ENCODE measurements at places on chromosomes 13 and 19. TPM values are rescaled to one million over a fixed set of nuclear protein-coding genes. Genes with fewer than 3 reads are reported as not detected.

The GGACT gene
- 1.9 TPM for total RNA-seq

DNA sequence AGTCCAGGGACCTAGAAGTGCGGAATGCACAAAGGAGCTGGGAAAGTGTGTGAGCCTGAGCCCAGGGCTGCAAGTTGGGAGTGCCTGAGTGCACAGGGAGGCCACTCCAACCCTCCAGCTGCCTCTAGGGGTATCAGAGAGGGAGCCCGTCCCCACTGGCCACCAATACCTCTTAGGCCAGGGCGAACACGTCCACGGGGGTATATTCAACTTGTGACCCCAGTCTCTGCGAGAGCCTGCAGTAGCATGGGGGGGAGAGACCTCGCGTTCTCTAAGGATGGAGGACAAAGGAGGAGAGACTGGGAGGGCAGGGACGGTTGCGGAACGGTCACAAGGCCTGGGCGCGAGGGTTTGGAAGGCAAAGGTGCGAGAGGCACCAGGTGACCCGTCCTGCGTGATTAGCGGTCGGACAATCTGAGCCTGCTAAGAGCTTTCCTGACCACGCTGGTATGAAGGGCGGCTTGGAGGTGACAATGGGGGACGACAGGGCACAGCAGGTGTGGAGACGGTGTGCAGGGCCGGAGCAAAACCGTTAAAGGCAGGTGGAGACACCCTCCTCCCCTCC is 676 bp downstream of the CD320 start:
- peaks cover 7% of the 10 kb centered on the region for H3K4me1 ChIP-seq
- no peaks in the 10 kb centered on the region for H3K27me3 ChIP-seq
- DNase-seq, result no peak
- H3K27ac ChIP-seq, result peak overlapping the region; percentile 80

- H3K4me1 ChIP-seq, result no peaks in the 10 kb centered on the region
- H3K27me3 ChIP-seq, result no peaks in the 10 kb centered on the region
- H3K36me3 ChIP-seq, result no peaks in the 10 kb centered on the region
- DNase-seq, result no peak
- no peak overlapping the region for H3K4me3 ChIP-seq
Observed at GRCh38 chr13:97189928-97190327, 32.2 kb upstream of the MBNL2 start.

DNA sequence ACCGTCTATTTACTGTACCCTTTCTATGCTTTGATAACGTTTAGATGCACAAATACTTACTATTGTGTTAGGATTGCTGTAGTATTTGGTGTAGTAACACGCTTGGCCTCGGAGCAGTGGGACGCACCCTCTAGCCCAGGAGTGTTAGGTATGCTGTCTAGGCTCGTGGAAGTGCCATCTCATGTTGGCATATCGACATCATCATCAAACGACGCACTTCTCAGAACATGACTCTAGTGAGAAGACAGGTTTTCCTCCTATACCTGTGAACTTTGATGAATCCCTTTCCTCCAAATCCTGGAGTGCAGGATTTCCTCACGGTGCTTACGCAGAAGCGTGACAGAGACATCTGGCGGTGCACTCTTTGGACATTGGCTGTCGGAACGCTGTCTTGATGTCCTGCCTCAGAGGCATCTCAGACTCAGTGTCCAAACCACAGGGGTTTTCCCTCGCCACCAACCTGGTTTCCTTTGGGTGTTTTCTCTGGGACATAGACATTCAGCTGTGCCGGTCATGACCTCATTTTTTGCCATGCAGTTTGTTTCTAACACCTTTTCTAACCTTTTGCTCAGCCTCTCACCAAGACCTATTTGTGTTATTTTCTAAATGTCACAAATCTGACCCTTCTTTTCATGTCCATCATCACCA is 6.3 kb downstream of the SNRNP70 start:
- H3K4me1 ChIP-seq, result peaks cover 15% of the 10 kb centered on the region
- no peaks in the 10 kb centered on the region for H3K27me3 ChIP-seq
- no peak for DNase-seq
- no peaks in the 10 kb centered on the region for H3K36me3 ChIP-seq
- no peak overlapping the region for H3K4me3 ChIP-seq

DNA sequence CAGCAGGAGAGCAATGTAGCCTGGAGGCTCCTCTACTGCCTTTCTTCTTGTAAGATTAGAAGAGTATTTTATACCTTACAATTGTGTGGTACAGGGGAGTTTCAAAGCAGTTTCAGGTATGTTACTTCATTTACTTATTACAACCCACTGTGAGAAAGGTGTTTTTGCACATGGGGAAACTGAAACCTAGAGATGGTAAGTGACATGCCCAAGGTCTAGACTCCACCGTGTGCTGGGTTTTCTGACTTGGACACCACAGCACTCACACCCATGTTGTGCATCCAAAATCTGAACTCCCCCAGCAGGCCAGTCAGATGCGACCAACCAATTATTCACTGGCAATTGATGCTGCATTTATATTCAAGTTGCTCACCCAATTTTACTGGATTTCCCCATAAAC is 22.8 kb downstream of the ERICH6B start:
- H3K27ac ChIP-seq, result no peak overlapping the region
- DNase-seq, result no peak
- H3K27me3 ChIP-seq, result no peaks in the 10 kb centered on the region
- no peak overlapping the region for H3K4me3 ChIP-seq
- no peaks in the 10 kb centered on the region for H3K4me1 ChIP-seq
- H3K36me3 ChIP-seq, result no peaks in the 10 kb centered on the region

DNA sequence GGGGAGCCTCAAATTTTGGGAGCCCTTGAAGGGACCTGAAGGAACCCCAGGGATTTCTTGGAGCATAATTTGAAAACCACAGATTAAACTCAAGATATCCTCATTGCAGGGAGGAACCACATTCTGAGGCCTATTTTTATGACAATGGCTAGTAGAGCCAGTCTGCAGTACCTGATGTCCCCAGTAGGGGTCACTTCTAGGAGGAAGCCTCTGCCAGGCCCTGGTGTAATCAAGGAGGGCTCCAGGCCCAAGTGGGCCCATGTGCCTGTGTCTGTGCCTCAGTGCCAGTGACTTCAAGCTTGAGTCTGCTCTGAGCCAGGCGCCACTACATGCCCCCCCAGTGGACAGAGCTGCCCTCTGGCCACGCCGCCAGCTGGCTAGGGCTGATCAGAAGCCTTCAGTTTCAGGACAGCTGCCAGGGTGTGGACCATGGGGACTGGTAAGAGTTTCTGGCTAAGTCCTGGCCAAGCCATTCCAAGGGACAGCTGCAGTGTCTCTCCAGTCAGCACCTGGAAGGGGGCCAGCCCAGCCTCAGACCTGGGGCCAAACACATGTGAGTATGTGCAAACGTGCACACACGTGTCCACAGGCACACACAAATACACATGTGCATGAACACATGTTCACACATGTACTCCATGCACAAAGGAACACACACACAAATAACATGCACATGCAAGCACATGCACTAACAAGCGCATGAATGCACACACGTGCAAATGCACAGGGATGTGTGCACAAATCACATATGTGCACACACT is 20.5 kb upstream of the SLC7A10 start:
- no peaks in the 10 kb centered on the region for H3K27me3 ChIP-seq
- no peak for DNase-seq
- no peak overlapping the region for H3K4me3 ChIP-seq
- H3K36me3 ChIP-seq, result no peaks in the 10 kb centered on the region
- peaks cover 5% of the 10 kb centered on the region for H3K4me1 ChIP-seq
- H3K27ac ChIP-seq, result no peak overlapping the region

DNA sequence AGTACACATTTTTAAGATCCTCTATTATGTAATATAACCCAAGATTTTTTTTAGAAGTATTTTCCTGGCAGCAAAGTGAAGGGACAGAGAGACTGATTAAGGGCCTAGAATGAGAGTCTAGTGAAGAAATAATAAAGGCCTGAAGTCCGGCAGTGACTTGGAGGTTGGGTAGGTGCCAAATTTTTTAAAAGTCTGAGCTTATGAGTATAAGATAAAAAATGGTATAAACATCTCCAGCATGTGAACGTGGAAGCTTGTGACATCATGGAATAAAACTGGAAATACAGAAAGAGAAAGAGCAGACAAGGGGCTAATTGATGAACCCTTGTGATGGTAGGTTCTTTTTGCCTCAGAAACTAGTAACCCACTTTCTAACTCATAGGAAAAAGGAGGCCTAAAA is 174.6 kb downstream of the SUCLA2 start:
- no peak for DNase-seq
- H3K36me3 ChIP-seq, result no peaks in the 10 kb centered on the region
- no peak overlapping the region for H3K4me3 ChIP-seq
- H3K4me1 ChIP-seq, result no peaks in the 10 kb centered on the region
- no peaks in the 10 kb centered on the region for H3K27me3 ChIP-seq
- H3K27ac ChIP-seq, result no peak overlapping the region

Measured in uterus (tissue), 4 donors.